ENCODE measurements at places on chromosomes 1 and 21. TPM values are rescaled to one million over a fixed set of nuclear protein-coding genes. Genes with fewer than 3 reads are reported as not detected.

Gene LENEP
- total RNA-seq: not detected

GRCh38 chr1:184118046-184118445 lies 66.5 kb downstream of the TSEN15 start:
- no peaks in the 10 kb centered on the region for H3K36me3 ChIP-seq
- DNase-seq: no peak
- no peaks in the 10 kb centered on the region for H3K4me1 ChIP-seq

DNA sequence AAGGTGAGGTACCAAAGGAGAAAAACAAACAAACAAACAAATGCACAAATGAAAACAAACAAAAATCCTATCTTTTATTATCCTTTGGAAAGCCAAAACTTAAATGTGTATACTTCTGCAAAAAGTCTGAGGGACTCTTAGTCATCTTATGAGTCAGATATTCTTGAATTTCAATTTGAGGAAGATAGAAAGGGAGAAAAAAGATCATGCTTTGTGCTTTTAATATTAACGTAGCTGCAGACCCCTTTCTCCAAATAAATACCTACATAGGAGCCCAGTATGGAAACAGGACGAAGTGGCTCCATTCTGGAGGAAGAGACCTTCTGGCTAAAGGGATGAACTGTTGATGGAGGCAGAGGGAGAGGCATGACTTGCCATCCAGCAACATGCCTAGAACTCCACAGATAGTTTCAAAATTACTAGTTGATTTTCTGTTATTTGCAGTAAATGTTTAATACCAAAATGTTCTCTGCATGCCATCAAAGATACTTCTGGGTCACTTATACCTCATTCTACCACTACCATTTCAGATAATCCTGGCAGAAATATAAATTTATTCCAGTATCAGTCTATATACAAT lies 25.4 kb downstream of the NUP210L start:
- no peaks in the 10 kb centered on the region for H3K27me3 ChIP-seq
- no peak for DNase-seq
- no peaks in the 10 kb centered on the region for H3K4me1 ChIP-seq
- no peaks in the 10 kb centered on the region for H3K36me3 ChIP-seq
- no peak overlapping the region for H3K4me3 ChIP-seq
- H3K27ac ChIP-seq: no peak overlapping the region

DNA sequence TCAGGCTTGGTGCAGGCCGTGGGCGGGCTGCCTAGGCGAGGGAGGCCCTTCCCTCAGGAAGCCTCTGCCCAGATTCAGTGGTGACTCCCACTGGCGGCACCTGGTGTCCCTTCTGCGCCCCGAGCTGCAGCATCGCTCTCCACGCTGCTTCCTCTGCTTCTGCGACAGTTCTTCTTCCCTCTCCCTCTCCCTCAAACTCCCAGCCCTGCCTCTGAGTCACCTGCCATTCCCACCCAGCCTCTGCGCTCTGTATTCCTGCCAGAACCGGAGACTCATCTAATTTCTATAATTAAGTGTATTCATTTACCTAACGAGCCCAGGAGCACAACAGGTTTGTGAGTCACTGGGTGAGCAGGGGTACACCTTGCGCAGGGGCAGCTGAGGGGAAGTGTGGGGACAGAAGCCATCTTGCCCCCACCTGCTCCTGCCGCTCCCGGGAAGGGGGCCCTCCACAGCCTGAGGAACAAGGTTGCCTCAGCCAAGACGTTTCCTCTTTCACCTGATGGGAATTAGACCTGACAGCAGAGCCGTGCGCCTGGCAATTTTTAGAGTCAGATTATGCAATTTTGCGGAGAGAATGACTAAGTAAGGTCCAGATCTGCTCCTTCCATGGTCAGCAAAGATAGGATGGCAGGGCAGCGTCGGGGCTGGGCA lies 19.4 kb downstream of the KCNC4 start:
- H3K36me3 ChIP-seq: no peaks in the 10 kb centered on the region
- peaks cover 8% of the 10 kb centered on the region for H3K4me1 ChIP-seq
- no peak overlapping the region for H3K4me3 ChIP-seq
- peak; percentile 54 for DNase-seq
- peak overlapping the region; percentile 88 for H3K27ac ChIP-seq

- H3K36me3 ChIP-seq: no peaks in the 10 kb centered on the region
- no peak overlapping the region for H3K27ac ChIP-seq
- no peak for DNase-seq
- H3K4me3 ChIP-seq: no peak overlapping the region
- no peaks in the 10 kb centered on the region for H3K27me3 ChIP-seq
- H3K4me1 ChIP-seq: no peaks in the 10 kb centered on the region
Observed at GRCh38 chr1:111654839-111655238, 35.2 kb downstream of the RAP1A start.

GRCh38 chr1:26723013-26723991 lies 27.5 kb downstream of the ARID1A start:
- DNase-seq: peak; percentile 72
- peak overlapping the region; percentile 62 for H3K27ac ChIP-seq
- no peaks in the 10 kb centered on the region for H3K27me3 ChIP-seq
- H3K4me1 ChIP-seq: peaks cover 3% of the 10 kb centered on the region
- H3K4me3 ChIP-seq: no peak overlapping the region

GRCh38 chr1:3956527-3957170 lies 56.6 kb upstream of the C1orf174 start:
- H3K27me3 ChIP-seq: peaks cover 32% of the 10 kb centered on the region
- H3K36me3 ChIP-seq: no peaks in the 10 kb centered on the region
- no peak overlapping the region for H3K4me3 ChIP-seq
- no peaks in the 10 kb centered on the region for H3K4me1 ChIP-seq

Gene HEYL
- 5.2 TPM for total RNA-seq

GRCh38 chr1:234546387-234546704 lies 63.6 kb downstream of the IRF2BP2 start:
- no peak overlapping the region for H3K4me3 ChIP-seq
- no peak overlapping the region for H3K27ac ChIP-seq
- peaks cover 17% of the 10 kb centered on the region for H3K4me1 ChIP-seq
- H3K27me3 ChIP-seq: no peaks in the 10 kb centered on the region
- no peaks in the 10 kb centered on the region for H3K36me3 ChIP-seq

Gene GRIK1
- total RNA-seq: 0.33 TPM

GRCh38 chr1:115222616-115223402 lies 115.2 kb downstream of the NGF start:
- H3K4me1 ChIP-seq: no peaks in the 10 kb centered on the region
- no peak for DNase-seq
- H3K4me3 ChIP-seq: no peak overlapping the region
- H3K36me3 ChIP-seq: no peaks in the 10 kb centered on the region
- H3K27ac ChIP-seq: no peak overlapping the region

GRCh38 chr1:227353186-227353585 lies 34.9 kb upstream of the CDC42BPA start:
- H3K4me1 ChIP-seq: no peaks in the 10 kb centered on the region
- H3K4me3 ChIP-seq: no peak overlapping the region
- DNase-seq: no peak
- no peak overlapping the region for H3K27ac ChIP-seq
- no peaks in the 10 kb centered on the region for H3K27me3 ChIP-seq

DNA sequence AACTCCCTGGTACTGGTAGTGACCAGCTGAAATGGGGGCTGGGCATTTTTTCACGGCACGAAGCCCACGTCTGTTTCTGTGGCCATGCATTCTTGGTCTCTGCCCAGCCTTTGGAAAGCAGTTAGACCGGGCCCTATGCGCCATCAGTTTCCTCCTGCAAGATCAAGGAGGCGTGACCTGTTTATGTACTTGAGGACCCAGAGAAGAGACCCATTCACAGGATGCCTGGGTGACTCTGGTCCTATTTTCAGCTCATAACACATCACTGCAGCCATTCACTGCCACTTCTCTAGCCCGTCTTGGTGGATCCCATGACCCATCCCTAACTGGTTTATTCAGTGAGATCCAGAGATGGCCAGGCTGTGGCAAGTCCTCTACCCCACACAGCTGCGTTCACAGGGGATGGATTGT lies 70.4 kb downstream of the SPSB1 start:
- no peak for DNase-seq
- no peaks in the 10 kb centered on the region for H3K4me1 ChIP-seq
- H3K27me3 ChIP-seq: no peaks in the 10 kb centered on the region
- H3K4me3 ChIP-seq: no peak overlapping the region
- H3K27ac ChIP-seq: no peak overlapping the region

- H3K27ac ChIP-seq: no peak overlapping the region
- no peaks in the 10 kb centered on the region for H3K4me1 ChIP-seq
- H3K27me3 ChIP-seq: no peaks in the 10 kb centered on the region
- peaks cover 6% of the 10 kb centered on the region for H3K36me3 ChIP-seq
Observed at GRCh38 chr1:55156093-55156492, 59.1 kb downstream of the USP24 start.

GRCh38 chr1:55472784-55473183 lies 257.6 kb upstream of the USP24 start:
- H3K36me3 ChIP-seq: no peaks in the 10 kb centered on the region
- no peak overlapping the region for H3K4me3 ChIP-seq
- no peak for DNase-seq

DNA sequence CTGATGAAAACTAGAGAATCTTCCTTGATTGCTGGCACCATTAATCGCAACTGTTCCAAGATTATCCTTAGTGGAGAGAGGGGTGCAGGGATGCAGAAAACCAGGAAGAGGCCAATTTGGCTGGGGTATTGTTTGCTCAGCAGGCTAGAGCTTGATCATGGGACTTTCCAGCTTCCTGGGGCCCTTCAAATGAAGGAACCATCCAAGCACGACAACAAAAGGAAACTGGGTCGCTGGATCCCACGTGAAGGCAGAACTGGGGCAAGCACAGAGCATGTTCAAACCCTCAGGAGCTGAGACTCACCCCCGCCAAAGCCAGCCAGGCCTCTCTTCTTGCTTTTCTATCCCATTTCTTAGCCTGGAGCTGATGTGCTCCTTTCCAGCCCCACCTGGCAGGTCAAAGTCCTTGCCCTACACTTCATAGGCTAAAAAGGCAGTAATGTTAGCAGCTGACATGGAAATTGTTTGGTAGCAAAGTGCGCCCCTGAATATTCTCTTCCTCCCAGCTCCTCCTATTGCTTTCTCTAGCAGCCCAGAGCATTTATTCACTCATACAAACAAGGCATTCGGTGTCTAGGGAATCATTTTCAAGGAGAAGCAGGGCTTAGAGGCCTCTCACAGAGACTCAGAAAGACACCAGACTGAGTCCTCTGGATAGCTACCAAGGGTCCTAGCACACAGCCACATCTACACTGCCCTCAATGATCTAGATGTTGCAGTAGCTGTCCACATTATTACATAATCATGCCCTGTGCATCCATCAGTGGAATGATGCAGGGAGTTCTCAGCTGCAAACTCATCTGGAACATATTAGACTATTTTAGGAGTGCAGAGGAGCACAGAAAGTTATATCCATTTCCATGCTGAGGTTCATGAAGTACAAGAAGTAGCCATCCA lies 11.5 kb downstream of the KCNA2 start:
- H3K36me3 ChIP-seq: no peaks in the 10 kb centered on the region
- no peak overlapping the region for H3K4me3 ChIP-seq
- H3K27ac ChIP-seq: no peak overlapping the region
